EL (cell line): ENCODE measurements at places on chromosomes 7 and 10.

GRCh38 chr10:4822208-4822607 lies 3.8 kb upstream of the AKR1E2 start:
- DNase-seq: no peak

- peak; percentile 58 for DNase-seq
These were observed 11.5 kb upstream of the AASS start for GRCh38 chr7:122155566-122155965.

- no peak for DNase-seq
These were observed 234.6 kb upstream of the CCDC6 start for GRCh38 chr10:60140651-60141632.

GRCh38 chr7:45704683-45705016 lies 130.5 kb downstream of the ADCY1 start:
- no peak for DNase-seq

- DNase-seq: peak; percentile 90
These were observed 22.5 kb downstream of the CAV1 start for GRCh38 chr7:116547347-116547746.

DNA sequence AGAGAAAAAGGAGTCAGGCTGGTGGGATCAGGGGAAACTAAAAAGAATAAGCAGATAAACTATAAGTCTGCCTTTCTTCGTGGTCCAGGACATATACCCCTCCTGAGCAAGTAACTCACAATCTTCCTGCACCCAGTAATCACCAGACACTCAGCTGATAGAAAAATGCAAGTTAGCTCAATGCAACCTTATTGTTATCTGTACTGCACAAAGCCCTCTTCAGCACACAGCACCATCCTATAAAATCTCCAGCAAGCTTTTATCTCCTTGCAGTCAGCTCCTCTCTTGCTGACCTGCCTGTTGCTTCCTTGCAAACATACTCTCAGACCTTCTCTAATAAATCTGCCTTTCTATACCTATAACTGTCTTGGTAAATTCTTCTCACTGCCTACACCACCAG lies 6.7 kb downstream of the SLC37A3 start:
- DNase-seq: no peak

- peak; percentile 80 for DNase-seq
These were observed 107.8 kb downstream of the ARHGAP22 start for GRCh38 chr10:48496831-48497779.

- DNase-seq: no peak
These were observed 59.5 kb upstream of the SRPK2 start for GRCh38 chr7:105448181-105448580.
